ENCODE measurements at places on chromosomes 2 and 18.

DNA sequence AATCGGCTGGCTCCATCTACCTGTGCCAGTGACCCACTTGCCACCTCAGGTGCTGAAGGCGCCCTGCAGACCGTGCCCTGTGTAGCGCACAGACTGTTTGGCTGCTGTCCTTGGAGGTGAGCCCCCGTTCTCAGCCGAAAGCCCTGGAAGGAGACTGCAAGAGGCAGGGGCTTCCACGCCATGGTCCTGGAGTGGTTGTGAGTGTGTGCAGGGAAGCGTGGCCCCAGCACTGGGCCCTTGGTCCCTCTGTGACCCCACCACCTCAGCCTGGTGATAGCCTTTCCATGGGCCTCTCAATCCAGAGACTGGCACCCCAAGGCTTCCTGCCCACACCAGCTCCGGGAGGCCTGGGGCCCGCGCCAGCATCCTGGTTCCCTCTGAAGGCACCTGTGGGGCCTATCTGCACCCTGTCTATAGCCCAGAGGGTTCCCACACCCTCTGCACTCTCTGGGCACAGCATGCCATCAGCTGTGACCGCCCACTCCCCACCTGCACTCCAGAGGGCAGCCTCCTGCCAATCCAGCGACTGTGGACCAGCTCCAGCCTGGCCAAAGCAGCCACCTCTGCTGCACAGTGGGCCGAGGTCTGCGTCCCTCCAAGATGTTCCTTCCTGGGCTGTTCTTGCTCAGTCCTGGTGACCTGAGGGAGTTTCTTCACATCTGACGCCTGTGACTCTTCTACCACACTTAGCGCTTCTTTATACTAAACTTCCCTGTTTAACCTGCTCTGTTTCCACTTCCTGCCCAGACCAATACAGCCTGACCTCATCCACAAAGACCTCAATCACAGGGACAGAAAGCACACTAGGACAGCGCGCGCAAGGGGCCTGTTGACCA, 109.5 kb downstream of the EIPR1 start:
- DNase-seq = no peak

GRCh38 chr2:73257425-73258125, 23.5 kb downstream of the CCT7 start:
- DNase-seq = no peak

GRCh38 chr2:226669249-226669648, 130.4 kb downstream of the IRS1 start:
- DNase-seq = no peak

- DNase-seq = no peak
Measured at GRCh38 chr2:170322140-170322766, 144.3 kb downstream of the MYO3B start.

DNA sequence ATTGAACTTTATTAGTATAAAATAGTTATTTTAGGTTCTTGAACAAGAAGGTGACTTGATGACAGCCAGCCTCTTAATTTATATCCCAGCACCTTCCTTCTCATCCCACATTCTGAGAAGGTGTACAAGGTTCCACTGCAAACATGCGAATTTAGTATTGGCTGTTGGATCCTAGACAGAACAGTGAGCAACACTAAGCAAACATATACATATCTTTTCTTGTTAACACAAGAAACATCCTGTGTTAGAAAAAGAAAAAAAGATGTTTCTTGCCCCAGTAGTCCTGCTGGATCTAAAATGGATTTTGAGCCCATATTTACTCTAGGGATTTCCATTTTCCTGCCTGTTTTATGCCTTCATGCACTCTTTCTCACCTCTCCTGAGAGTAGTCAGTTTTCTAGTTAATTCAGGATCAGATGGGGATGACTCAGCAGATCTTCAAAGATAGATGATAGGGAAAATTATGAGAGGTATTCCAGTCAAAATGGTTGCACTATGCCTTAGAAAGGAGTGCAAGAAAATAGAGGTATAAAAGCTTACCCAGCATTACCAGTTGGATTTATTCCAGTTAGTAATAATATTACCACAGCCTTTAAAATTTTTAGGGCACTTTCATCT, 336.5 kb downstream of the MEIS1 start:
- no peak for DNase-seq

DNA sequence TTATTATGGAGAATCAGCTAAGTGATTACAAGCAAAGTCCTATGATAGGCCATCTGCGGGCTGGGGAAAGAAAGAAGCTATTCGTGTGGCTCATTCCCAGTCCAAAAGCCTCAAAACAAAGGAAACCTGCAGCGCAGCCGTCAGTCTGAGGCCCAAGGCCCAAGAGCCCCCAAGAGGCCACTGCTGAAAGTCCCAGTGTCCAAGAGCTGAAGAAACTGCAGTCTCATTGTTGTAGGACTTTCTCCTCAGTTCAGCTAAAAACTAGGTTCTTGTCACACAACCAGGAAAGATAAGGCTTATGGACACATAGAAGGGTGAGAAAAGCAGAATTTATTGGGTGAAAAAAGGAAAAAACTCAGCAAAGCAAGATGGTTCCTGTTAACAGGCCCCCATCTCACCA, 143.2 kb downstream of the RHBDD1 start:
- DNase-seq = no peak

DNA sequence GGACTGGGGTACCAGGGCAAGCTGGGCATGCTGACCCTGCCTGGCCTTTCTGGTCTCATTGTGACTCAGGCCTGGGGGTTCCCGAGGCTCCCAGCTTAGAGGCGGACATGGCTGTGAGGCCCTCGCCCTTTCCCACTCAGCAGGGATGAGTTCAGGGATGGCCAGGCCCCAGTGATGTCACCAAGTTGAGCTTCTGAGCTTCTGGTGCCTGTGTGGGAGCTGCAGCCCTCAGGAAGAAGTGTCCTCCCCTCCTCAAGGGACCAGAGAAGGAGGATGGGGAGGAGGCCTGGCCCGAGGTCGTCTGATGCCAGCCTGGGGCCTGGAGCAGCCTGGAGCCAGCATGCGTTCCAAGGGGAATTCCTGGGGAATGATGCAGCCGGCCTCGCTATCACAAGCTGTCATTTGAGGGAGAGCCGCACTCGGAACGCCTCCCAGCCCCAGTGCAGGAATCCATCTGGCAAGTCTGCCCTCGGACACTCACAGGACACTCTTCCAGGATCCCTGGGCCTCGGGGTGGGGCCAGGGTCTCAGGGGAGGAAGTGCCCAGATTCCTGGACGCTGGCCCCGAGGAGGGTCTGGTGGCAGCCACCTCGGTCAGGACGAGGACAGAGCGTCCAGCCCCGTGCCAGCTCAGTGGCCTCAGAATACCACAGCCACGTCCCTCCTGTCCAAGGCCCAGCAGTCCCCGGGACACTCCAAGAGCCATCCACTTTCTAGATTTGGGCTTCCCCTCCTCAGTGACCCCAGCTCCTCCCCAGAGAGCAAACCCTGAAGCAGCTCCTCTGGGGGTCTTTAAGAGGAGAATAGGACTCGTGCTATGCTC, 61.2 kb upstream of the GPC1 start:
- DNase-seq = no peak

DNA sequence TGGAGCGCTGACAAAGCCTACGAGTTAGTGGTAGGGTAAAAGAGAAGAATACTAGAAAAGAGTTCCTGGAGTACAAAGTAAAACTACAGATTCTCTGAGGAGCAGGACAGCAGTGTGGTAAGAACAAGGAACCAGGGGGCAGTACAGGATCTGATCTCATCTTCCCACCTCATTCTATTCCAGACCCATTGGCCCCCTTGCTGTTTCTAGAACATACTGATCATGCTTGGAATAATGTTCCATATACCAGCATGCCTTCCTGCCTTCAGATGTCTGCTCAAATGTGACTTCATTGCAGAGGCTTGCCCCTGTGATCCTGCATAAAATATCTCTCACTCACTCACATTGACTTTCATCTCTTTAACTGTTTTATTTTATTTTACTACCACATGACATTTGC, 19.3 kb downstream of the MSGN1 start:
- DNase-seq = no peak

Data from activated naive CD4-positive, alpha-beta T cell (primary cell).